ENCODE measurements at places on chromosomes 4 and X.

DNA sequence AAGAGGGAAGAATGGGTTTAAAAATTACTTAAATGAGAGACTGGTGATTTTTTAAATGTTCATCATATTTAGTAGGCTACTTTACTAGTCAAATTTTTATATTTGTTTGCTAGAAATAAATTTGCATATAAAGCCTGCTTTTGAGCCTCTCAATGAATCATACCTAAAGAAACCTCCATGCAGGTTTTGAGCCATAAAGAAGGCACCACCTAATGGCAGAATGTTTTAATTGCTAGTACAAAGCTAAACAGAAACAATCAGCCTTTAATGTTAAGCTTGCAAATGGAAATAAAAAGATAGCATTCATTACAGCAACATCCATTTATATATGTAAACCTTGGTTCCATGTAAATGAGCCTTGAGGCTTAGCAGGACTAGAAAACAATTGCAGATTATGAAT, 989.7 kb downstream of the CCSER1 start:
- DNase-seq, result no peak

DNA sequence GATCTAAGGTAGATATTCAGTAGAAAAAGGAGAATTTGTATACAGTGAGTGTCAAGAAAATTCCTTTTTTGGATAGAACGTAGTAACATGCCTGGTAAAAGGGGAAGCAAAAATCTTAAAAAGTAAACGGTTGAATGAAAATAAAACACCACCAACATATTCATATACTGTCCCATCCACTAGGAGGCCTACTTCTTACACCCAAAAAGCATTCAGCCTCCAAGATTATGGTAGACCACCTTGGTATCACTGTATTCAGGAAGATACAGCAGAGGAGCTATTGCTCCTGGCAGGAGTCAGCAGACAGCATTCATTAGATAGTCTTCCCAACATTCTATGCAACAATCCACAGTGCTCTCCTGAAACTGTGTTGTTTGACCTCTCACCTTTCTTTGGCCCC, 274.6 kb upstream of the MAGEB2 start:
- no peak for DNase-seq

DNA sequence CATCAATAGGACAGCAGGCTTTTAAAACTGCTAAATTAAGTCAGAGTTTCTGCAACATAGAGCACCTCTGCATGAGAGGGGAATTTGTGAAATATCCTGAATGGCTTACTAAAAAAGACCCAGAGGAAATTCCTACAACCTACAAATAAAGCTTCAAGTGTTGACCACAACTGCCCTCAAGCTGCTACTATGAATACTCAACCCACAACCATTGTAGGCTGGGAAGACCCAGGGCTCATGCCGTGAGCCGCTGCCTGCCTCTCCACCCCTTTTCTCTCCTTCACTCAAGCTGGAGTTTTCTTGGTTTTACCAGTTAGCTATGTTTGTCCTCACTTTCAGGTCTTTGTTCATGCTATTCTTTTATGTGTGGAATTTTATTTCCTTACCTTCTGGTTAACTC, 151.6 kb downstream of the EMCN start:
- no peak for DNase-seq

- DNase-seq, result no peak
Observed at GRCh38 chrX:27565992-27566391, 24.2 kb upstream of the DCAF8L2 start.

DNA sequence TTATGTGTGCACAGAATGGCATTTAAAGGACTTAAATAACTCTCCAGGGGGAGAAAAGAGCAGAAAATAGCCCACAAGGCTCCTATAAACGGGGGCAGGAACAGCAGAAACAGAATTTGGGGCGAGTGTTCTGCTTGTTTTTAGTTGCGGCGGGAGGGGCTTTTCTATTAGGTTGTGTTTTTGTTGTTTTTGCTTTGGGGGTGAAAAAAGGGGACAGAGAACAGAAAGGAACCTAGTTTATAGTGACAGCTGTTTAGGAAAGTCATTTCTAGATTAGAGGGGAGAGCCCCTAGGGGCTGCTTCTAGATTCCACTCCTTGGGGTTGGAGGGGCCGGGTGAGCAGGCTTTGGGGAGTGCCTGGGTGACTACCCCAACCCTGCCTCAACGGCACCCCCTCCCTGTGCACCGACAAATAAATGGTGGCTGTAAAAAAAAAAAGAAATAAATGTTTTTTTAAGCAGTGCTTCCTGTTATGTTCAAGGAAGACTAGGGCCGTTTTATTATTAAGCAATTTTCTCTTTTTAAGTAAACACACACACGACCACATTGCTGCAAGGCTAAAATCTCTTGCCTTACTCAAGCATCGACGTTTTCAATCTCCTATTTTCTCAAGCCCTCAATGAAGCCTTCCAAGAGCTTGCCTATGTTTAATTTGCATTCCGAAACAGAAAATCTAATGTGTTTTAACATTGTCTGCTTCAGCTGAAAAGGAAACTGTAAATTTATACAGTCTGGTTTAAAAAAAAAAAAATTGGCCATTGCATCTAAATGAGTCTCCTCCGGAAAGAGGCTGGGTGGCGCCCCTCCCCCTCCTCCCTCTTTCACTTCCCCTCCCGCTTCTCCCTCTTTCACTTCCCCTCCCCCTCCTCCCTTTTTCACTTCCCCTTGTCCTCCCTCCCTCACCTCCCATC, 123.3 kb upstream of the TBL1X start:
- DNase-seq, result no peak

- DNase-seq, result no peak
Observed at GRCh38 chr4:26458157-26458561, 32.1 kb downstream of the CCKAR start.

GRCh38 chrX:141989134-141989533, 85.4 kb downstream of the MAGEC1 start:
- no peak for DNase-seq

DNA sequence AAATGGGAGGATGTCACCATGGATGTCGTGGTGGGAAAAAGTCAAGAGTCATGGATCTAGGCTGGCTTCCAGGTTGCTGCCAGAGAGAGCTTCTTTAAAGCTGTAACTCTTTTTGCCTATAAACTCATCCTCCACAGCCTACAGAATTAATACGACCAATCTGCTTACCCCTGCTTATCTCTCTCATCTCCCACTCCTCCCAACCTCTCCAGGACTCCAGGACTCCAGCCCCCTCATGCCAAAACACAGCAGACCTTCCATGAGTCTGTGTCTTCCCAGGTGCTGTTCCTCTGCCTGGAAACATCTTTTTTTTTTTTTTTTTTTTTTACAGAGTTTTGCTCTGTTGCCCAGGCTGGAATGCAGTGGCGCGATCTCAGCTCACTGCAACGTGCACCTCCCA, 15.3 kb upstream of the SLC10A4 start:
- no peak for DNase-seq

DNA sequence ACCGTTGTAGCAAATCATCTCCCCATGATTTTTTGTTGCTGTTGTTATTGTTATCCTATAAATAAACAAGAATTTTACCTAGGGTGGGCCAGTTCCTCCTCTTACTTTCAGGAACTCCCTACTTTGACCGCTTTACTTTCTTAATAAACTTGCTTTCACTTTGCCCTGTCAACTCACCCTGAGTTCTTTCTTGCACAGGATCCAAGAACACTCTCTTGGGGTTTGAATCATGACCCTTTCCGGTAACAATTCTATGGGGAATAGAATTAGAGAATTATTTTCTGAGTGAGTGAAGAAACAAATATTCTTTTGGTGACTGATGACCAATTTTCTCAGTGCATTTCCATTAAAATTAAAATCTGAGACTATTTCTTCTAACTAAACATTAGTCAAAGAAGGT, 584.0 kb upstream of the TENM3 start:
- no peak for DNase-seq

DNA sequence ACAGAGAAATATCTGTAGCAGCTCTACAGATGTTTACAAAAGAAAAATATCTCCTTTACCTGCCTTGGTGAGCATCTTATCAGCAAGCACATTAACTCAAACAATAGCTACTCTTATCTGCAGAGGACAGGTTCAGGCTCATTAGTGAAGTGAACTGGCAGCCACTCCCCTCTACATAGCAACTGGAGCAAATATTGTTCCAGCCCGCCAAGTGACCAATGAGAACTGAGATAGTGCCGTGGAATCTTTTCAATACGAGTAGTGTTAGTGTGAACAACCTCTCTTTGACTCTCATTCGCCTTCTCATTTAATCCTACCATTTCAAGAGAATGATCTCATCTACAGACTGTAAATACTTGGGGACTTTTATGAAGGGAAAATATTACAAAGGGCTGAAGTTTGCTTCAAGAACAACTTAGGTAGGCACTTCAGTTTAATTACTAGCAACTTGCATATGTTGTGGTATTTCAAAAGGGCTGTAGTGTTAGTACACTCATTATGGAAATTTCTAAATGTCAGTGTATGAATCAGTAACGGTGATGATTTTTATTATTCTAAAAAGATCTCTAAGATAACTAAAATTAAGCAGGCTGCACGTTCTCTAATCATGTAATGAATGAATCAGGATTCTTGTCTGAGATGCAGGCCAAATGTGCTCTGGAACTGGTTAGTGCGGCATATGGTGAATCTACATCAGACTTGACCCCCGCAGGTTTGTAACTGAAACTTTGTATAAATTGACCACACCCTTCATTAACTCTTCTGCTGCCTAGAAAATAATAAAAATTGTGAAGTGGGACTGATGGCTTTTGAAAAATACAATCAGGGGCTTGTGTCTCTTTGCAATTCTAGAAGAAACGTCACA, 72.4 kb downstream of the PALLD start:
- DNase-seq, result no peak

Data from iPS DF 6.9 (cell line).